ENCODE measurements at places on chromosomes 3 and 15.

GRCh38 chr3:69675786-69676530 lies 63.3 kb upstream of the MITF start:
- no peak for DNase-seq

DNA sequence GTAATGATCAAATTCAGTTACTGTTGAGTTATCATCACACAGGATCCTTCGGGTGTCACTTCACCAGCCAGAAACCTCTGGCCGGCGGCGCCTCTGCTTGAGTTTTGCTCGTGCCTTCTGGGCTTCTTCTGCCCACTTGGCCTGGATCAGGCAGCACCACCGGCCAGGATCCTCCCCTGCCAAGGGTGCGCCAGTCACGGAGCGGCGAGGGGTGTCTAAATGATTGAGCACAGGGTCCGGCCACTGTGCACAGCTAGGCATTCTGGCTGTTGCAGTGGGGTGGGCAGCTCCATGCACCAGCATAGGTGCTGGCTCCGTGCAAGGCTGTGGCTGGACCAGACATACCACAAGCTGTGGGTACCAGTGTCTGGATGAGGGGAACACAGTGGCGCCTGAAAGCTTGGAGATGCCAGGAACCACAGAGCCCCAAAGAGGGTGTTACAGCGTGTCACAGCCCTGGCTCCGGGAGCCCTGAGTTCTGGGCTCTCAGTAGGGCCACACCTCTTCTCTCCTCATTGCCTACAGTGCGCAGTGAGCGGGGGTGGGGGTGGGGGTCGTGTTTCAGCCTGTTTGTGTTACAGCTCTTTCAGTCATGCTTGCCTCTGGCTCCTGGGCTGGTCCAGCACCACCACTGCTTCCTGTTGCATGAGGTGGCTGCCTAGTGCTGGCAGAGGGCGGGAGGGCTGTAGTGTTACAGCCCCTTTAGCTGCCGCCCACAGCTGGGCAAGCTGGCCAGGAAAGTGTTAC lies 169.4 kb downstream of the FNDC3B start:
- no peak for DNase-seq

GRCh38 chr15:42890161-42890913 lies 30.2 kb downstream of the TTBK2 start:
- no peak for DNase-seq

GRCh38 chr3:29319262-29319661 lies 38.4 kb downstream of the RBMS3 start:
- no peak for DNase-seq

DNA sequence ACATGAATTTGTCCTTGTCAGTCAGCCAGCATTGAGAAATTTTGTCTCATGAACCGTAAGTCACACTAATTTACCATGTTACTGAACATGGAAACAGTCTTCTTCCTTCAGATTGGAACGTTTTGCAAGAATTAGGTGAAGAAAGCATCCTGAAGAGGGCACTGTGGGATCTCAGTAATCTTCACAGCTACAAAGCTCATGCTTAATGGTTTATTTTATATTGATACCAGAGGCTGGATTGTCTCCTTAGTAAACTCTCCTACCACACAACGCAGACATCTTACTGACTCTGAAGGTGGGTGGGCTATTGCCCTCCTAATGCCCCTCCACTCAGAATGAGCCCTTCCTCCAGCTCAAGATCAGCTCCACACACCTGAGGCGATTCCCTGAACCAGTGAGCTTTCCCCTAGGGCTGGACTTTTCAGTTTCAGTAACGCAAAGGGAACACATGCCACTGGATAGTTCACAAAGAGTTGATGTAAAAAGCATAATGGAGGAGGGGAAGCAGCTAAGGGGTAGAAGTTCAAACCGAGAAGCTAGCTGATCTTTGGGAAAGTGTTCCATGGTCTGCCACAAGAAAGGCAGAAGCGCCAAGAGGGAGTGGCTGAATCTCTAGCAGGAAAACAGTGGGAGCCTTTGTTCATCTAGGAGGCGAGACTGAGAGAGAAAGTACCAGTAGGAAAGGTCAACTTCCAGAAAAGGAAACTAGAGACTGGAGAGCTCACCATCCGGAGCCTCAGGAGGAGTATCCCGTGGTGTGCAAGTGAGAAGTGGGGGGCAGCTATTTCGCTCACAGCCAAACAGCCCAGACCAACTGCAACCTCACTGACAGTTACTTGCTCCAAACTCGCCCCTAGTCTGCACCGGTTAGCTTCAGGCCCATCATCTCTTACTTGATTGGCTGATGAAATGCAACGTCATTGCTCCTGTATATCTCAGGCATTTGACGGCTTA lies at the start of gene SLC9C1:
SLC9C1 (minus strand) TSS at position 849 of the 954 bp plus-strand sequence. CDS start 7,425 bp downstream, outside the sequence.
- DNase-seq = no peak

DNA sequence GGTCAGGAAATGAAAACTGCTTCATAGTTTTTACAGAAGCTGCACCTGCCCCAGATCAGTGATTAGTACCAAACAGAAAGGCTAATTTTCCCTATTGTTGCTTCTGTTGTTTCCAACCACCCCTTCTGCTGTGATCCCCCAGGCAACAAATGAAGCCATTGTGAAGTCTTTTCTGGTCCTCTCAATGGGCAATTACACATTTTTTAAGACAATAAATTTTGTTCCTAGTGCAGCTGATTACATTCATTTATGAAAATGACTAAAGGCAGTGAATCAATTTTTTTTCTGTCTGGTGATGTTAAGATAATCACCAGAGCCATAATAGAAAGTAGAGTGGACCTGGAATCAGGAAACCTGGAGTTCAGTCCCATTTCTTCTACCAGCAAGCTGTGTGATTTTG lies 32.7 kb downstream of the GLDN start:
- no peak for DNase-seq

- peak; percentile 54 for DNase-seq
Observed at GRCh38 chr3:198080521-198081384, 120.7 kb downstream of the LMLN start.

GRCh38 chr15:75349851-75350588 lies 3.2 kb downstream of the NEIL1 start:
- peak; percentile 52 for DNase-seq

DNA sequence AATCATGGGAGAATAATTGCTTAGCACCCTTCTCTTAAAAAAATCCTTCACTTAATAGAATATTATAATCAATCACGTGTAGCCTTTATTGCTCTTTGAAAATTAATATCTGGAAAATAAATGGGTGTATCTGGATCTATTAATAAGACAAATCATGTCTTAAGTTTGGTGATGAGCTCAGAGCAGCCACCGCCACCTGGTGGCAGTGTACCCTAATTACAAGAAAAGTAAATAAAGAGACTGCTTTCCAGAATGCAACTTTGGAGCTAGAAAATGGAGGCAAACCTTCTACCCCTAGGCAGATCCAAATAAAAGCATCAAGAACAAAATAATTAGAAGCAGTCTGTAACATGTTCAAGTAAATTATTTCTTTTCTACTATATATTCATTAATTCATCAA lies 43.5 kb downstream of the EPHB1 start:
- DNase-seq = no peak

DNA sequence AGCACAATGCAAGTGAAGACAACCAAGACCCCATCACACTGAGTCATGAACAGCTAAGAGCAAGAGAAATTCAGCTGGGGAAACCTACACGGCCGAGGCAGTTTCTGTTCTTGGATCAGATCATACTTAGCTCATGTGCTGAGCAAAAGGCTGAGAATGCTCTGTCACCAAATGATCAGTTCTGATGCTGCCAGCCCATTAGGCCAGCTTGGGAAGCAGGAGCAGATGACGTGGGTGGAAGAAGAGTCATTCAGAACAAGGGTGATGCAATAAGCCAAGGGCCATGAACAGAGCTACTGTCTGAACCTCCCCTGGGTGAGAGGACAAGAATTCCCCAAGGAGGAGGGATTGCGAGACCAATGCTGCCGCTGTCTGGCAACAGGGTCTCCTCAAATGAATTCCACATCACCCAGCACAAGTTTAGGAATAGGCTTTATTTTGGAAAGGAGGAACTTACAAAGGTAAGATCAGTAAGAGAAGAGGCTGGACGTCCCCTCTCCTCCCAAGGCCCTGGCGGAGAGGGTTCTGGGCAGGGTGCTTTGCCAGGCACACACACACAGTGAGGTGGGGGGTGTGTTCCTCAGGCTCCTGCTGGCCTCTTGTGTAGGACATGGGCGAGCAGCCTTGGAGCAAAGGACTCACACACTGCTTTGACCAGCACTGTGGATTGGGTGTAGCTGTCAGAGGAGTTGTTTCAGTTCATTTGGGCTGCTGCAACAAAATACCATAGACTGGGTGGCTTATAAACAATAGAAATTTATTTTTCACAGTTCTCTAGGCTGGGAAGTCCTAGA lies 65.6 kb upstream of the CTXND1 start:
- no peak for DNase-seq

DNA sequence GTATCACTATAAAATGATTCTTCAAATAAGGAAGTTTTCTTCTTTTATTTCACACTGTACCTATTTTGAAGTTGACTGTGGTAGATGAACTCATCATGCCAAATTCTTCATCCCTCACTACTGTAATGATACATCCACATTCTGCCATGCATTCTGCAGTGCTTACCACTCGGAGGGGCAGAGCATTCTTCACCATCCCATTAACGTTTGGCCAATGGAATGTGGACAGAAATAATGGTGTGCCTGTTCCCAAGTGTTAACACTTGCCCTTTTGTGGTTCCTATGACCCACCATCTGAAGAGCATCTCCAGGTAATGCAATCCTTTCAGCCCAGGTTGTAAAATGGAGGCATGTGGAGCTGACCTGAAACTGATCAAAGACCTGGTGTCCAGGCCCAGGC lies 18.6 kb downstream of the GOLIM4 start:
- no peak for DNase-seq

GRCh38 chr3:79515072-79515471 lies 252.7 kb downstream of the ROBO1 start:
- no peak for DNase-seq

DNA sequence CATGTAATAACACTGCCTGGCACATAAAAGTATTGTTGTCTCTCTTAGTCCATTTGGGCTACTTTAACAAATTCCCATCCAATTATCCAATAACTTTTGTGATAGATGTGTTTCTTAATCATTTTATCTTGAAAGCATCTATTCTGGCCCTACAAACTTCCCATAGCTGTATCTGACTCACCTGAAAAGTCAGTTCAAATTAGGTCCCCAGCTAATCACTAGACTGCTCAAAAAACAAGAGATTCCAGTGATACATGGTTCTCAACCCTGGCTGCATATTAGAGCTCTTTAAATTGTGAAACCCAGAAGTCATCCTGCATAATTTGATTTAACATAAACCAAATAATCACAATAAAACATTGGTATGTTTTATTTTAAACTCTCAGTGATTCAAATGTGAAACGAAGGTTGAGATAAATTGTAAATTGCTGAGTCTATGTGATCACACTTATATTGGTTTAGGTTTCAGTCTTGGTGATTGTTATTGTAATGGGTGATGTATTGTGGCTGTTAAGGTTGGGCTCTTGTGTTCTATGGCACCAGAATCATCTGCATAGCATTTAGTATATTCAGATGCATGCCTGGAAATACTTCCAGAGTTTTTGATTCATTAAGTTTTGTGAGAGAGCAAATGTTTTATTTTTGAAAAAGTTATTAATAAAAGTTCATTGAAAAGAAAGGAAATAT lies 268.9 kb upstream of the KCNMB2 start:
- DNase-seq = no peak

- no peak for DNase-seq
Observed at GRCh38 chr3:8555113-8555661, 53.6 kb downstream of the LMCD1 start.

- DNase-seq = no peak
Observed at GRCh38 chr3:49707113-49707480, 12.4 kb downstream of the AMIGO3 start.

GRCh38 chr3:66199089-66199473 lies 21.7 kb upstream of the SLC25A26 start:
- DNase-seq = no peak

- no peak for DNase-seq
Observed at GRCh38 chr3:172164620-172165362, 125.4 kb downstream of the FNDC3B start.

DNA sequence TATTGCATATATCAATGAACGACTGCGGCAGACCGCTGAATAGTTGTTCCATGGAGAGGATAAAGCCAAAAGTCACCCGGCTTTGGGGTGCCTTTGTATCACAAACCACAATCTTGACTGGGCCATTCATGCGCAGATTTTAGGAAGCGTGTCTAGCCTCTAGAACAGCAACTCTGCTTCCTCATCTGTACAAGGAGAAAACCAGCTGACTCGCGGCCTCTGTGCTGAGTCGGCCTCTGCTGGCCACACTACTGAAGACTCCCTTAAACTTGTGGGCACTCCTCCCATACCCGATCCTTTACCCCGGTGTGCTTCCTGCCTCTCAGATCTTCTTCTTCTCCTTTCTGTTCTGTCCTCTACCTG lies 872 bp downstream of the DLEC1 start:
- DNase-seq = no peak

DNA sequence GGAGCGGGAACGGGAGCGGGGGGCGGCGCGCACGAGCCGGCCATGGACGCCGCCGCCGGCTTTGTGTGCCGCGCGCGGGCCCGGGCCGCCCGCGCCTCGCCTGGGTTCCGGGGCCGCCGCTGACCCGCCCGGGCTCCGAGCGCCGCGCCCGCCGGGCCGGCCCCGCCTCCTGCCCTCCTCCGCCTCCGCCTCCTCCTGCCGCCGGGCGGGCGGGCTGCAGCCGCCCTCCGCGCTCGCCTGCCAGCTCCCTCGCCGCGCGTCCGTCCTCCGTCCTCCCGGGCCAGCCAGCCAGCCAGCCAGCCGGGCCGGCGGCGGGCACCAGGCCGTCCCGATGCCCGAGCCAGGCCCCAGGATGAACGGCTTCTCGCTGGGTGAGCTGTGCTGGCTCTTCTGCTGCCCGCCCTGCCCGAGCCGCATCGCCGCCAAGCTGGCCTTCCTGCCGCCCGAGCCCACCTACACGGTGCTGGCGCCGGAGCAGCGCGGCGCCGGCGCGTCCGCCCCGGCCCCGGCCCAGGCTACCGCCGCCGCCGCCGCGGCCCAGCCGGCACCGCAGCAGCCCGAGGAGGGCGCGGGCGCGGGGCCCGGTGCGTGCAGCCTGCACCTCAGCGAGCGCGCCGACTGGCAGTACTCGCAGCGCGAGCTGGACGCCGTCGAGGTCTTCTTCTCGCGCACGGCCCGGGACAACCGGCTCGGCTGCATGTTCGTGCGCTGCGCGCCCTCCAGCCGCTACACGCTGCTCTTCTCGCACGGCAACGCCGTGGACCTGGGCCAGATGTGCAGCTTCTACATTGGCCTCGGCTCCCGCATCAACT lies at the start of gene ABHD17C:
ABHD17C (plus strand) TSS at position 212 of the 812 bp plus-strand sequence; CDS start at position 332, 120 bp downstream.
- DNase-seq = no peak

DNA sequence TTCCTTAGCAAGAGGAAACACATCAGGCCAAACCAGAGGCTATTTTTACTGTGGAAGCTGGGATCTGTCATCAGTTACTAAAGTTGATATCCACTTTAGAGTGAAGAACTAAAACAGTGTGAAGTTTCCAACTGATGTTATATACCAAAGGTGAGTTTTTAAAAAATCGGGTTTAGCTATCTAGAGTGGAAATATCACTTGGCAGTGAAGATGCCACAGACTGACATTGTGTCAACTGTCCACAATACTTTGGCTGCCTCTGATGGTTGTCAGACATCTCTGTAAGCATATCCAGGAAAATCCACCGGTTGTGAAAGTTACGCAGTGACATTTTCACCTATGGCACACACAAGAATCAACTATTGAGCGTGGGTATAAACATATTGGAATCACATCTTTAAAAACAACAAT lies 9.2 kb downstream of the ZIC1 start:
- no peak for DNase-seq

GRCh38 chr15:99145005-99145404 lies 40.1 kb downstream of the SYNM start:
- no peak for DNase-seq

GRCh38 chr3:73535931-73536330 lies 88.8 kb downstream of the PDZRN3 start:
- no peak for DNase-seq

Data from stimulated activated CD8-positive, alpha-beta memory T cell treated with anti-CD3 and anti-CD28 coated beads, Interleukin-7, amount 100 ng/mL, for 1 hour (primary cell).